ENCODE measurements at places on chromosomes 7 and 10.

- DNase-seq: no peak
Observed at GRCh38 chr10:124683814-124684213, 60.4 kb downstream of the FAM53B start.

- DNase-seq: peak; percentile 13
Observed at GRCh38 chr7:118080947-118081346, 103.0 kb upstream of the LSM8 start.

DNA sequence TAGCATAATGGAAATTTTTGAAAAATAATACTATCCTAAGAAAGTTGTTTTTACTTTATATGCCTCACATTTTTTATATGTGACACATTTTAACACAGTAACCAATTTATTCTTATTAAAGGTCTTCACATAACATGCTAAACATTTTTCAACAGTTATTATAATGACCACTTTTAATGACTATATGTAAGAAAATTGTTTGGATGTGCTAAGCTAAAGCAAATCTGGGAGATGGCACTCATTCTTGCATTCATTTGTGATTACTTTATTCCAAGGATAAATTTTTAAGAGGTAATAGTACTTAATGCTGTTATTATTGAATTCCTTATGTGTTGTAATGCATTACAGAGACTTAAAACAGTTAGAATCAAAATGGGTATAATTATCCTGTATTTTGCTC, 88.1 kb downstream of the ANKIB1 start:
- no peak for DNase-seq

DNA sequence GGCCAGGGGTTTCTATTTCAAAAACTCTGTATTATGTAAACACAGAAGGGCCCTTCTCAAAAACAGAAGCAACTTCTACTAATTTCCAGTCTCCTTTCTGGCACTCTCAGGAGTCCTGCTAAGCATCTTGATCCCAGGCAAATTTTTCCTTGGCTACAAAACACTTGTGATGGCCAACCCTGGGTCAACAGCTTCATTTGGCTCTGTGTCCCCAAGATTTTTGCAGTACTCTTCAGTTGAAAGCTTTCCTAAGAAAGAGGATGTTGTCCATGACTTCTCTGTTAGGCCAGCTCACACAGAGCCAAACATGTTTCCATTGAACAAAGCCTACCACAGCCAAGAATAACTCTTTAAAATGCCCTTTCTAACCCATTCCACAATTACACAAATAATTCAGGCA, 99.0 kb upstream of the EGR2 start:
- DNase-seq: no peak

GRCh38 chr10:88978463-88978862, 12.1 kb upstream of the FAS start:
- no peak for DNase-seq

DNA sequence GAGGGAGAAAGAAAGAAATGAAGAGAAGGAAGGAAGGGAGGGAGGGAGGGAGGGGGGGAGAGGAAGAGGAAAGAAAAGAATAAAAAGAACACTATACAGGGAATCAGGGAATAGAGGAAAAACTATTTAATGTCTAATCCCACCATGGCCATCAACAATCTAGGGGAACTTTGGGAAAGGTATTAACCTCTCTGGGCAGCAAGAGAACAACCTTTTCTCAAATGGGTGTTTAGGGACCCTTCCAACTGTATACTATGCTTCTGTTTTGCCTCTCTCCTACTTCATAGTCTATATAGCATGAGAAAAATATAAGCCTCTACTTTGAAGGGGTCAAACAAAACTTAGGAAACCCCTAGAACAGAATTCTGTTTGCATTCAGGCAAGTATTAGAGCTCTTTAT, 54.5 kb downstream of the CHCHD3 start:
- no peak for DNase-seq

DNA sequence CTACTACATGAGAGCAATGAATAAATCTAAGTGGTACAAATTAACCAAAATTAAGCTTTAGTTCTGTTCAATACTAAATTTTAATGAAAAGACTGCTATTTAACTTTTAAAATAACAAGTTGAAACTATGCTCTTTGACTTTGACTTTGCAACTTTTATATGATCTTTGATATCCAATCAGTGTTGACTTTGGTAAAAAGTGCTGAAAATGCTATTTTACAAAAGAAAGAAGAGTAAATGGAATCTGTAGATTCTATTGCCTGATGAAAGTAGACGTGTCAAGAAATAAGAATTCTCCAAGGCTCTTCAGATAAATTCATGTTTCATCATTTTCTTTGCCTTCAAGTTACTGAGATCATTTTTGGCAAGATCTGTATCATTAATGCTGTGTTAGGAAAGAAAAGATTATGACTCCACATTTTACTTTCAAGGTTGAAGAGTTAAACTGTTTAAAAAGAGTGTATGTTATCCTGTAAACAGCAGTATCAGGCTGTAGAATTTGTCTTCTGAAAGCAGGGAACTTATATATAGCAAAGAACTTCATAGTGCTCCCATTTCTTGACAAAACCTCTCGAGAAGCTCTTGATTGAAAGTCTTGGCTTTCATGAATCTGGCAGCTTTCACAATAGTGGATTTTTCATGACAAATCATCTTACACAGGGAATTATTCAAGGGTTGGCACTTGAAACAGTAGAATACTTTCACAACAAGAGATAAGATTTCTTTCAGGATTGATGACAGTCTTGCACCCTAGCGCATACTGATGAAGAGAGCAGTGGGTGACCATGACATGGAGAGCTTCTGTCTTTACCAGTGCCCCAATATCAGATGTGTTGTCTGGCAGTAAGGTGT, 72.1 kb downstream of the PTEN start:
- no peak for DNase-seq

- no peak for DNase-seq
Observed at GRCh38 chr7:15828881-15829280, 142.4 kb upstream of the MEOX2 start.

DNA sequence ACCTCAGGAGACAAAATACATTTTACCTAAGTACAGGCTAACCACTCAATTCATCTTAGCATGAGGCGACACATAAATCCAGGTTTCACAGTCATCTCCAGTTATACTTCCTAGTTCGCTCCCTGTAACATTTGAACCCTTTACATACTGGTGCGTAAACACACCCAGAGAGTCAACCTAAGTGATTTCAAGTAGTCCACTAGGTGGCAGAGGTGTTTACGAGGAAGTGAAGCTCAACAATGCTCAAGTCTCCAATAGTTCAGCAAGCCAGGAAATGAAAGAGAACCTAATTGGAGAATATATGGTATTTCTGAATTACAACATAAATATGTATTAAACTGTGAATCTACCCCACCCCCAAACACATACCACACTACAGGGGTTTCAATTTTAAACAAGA, 76.3 kb upstream of the ABCB5 start:
- DNase-seq: no peak

DNA sequence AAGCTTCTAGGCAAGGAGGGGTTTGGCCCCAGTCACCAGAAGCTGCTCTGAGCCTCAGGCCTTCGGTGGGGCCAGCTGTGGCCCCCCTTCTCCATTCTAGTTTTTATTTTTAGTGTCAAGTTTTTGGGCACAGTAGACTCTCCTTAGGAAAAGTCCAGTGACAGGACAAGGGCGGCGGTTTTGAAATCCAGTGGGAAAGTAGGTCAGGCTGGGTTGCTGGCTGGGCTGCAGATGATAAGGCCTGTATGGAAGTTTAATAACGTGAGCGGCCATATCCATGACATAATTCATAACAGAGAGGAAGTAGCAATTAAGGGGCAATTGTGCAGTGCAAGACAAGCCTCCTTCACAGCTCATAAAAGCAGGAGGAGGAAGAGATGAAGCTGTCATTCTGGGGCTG, 87.1 kb upstream of the ZNF716 start:
- DNase-seq: no peak

- DNase-seq: peak; percentile 69
Observed at GRCh38 chr10:112307358-112308124, 24.3 kb downstream of the TECTB start.

GRCh38 chr10:31099094-31099493, 67.4 kb upstream of the ZNF438 start:
- no peak for DNase-seq

DNA sequence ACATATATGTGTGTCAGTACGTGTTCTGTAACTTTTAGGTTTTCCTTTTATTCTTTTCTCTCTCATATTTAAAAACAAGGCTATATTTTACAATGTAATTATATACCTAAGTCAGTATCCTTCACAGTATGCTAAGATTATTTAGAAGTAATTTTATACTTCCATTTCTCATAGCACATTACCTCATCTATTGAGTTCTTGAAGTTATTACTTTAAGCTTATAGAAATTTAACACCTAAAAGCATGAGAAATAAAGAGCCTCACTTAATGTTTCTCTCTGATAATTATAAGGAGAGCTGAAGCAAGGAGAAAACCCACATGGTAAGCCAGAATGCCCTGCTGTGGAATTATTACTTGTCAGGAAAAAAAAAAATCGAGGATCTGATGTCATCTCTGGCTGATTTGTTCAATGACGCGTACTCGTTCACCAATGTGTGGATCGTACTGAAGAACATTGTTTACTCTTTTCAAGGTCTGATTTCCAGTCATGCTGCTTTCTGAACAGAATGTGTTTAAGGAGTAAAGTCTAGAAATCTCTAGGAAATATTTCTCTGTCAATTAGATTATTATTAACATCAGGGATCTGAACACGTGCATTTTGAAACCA, 21.9 kb downstream of the CACNB2 start:
- DNase-seq: no peak

DNA sequence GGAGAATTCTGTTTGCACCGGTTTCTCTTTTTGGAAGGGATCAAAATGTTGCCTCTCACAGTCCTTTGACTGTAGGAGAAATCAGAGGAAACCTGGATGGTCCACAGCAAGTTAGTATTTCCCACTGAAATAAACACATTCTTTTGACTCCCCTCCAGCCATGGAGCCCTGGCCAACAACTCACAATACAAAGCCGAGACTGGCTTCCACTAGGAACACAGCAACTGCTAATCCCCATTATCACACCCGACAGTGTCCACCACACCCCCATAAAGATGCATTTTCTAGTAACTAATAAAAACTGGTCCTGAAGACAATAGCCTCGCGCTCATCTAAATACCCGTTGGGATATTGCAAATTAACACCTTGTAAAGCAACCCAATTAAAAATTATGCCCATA, 798 bp upstream of the MACROH2A2 start:
- DNase-seq: no peak

- DNase-seq: no peak
Observed at GRCh38 chr7:101370836-101371235, 8.2 kb downstream of the COL26A1 start.

DNA sequence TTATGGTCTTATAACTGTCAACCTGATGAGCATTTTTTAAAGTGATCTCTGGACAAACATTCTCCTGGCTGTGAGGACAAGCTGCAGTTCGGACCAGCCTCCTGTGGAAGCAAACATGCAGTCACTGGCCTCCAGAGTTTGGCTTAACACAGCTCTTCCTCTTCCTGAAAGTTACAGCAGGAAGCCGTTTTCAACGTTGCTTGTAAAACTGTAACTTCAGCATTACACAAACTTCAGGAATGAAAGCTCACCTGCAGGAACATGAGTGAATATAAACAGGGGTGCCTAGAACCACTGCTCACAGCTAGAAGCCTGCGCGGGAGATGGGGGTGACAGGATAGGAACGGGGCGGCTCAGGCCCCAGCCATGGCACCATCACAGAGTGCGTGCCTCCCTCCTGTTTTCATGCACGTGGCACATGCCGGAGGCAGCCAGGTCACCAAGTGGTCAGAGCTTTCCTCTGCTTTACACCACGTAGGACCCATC, 292.9 kb upstream of the PITRM1 start:
- no peak for DNase-seq

DNA sequence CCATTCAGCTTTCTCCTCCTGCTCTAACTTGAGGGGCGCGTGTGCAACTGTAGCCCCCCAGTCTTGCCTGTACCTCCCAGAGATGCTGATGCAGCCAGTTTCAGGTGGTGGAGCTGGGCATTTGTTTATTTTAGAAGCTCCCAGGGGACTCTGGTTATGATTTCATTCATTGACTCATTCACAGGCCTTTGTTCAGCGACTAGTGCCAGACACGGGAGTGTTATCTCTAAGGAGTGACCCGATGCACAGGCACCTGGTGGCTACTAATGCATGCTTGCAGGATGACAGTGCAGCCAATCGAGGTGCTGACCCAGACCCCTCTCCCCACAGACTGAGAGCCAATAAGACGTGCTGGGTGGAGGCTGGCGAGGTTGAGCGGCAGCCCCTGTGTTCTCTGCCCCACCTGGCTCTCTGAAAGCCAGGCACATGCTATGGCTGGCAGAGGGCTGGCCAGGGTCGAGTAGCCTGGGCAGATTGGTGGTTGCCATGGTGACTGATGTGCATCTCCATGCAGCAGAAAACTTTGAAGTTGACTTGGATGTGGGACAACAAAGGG, 19.7 kb upstream of the SLC18A2 start:
- no peak for DNase-seq

- DNase-seq: no peak
Observed at GRCh38 chr7:10120936-10121335, 852.7 kb upstream of the PHF14 start.

- DNase-seq: peak; percentile 82
Observed at GRCh38 chr7:47474937-47475879, 106.7 kb downstream of the TNS3 start.

DNA sequence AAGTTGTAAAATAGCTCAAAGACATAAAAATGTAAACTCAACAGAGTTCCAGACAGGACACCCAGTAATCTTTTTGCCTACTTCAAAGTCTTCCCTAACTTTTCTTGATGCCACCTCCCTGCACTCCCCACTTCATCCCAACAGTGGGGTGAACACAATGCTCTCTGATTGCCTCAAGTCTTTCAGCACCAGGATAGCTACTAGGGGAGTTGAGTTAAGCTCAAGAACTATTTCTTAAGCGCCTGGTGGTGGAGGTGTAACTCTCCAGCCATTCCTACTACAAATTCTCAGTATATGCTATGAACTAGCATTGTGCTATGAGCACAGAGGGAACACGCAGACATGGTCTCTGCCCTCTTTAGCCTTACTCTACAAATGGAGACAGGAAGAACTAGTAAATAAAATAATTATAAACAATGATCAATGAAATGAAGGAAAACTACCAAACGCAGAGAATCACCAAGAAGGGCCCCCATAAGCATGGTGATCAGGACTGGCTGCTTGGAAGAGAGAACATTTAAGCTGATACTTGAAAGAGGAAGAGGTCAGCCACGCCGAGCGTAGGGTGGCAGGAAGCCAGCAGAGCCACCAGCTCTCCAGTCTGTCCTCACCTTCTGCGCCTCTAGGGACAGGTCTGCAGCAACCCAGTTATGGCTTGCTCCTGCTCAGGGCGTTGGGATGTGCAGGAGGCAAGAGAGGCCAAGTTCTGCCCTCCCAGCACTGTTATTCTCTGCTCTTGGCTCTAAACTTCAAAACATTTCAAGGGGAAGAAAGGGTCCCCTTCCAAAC, 16.7 kb upstream of the FRA10AC1 start:
- no peak for DNase-seq

- DNase-seq: peak; percentile 40
Observed at GRCh38 chr7:81499262-81500116, 270.4 kb downstream of the HGF start.

- no peak for DNase-seq
Observed at GRCh38 chr7:151433721-151434400, 6.1 kb downstream of the CRYGN start.

- no peak for DNase-seq
Observed at GRCh38 chr7:235576-236395, 43.4 kb downstream of the FAM20C start.

- DNase-seq: no peak
Observed at GRCh38 chr10:96417441-96417840, 58.6 kb upstream of the OPALIN start.

GRCh38 chr7:44664780-44665461, 58.5 kb downstream of the OGDH start:
- DNase-seq: no peak

GRCh38 chr10:66836771-66837170, 89.1 kb upstream of the LRRTM3 start:
- DNase-seq: no peak

GRCh38 chr7:116395141-116395791, 104.3 kb upstream of the CAV2 start:
- no peak for DNase-seq

Data from GM13977 (cell line).